ENCODE measurements at places on chromosomes 3 and 15. TPM values are rescaled to one million over a fixed set of nuclear protein-coding genes. Genes with fewer than 3 reads are reported as not detected.

DNA sequence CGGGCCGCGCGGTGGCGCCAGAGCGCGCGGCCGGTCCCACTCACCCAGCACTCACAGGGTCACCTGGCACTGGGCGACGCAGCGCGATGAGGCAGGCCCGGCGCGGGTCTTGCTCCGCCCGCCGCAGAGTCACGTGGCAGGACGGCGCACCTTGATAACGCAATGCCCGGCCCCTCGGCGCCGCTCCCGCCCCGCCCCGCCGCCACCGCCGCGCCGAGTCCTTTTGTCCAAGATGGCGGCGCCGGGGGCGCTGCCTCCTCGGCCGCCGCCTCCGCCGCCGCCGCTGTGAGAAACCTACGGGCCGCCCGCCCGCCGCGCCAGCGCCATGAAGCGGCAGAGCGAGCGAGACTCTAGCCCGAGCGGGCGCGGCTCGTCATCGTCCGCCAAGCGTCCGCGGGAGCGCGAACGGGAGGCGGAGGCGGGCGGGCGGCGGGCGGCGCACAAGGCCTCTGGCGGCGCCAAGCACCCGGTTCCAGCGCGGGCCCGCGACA lies at the start of gene RBM15B:
RBM15B (plus strand) TSS at position 211 of the 491 bp plus-strand sequence; CDS start at position 326, 115 bp downstream.
- DNase-seq, result peak; percentile 95

Gene WNT5A
- 2.9 TPM for total RNA-seq

DNA sequence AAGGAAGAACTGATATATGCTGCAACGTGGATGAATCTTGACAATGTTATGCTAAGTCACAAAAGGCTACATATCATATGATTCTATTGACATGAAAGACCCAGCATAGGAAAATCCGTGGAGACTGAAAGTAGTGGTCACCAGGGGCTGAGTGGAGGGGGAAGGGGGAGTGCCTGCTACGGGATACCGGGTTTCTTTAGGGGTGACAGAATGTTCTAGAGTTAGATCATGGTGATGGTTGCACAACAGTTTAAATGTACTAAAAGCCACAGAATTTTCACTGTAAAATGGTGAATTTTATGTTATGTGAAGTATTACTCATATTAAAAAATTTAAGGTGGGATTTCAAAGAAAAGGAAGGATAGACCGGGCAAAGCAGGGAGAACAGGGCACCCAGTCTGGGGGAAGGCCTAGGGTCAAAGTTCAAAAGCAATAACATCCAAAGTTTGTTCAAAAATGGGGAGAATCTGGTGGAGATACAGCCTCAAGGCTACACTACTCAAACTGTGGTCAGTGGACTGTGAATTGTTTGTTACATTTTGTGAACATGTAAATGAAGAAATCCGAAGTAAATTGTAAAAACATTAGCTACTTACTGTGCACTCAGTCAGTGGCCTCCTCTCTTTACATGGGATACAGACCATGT lies 74.2 kb upstream of the FNDC3B start:
- DNase-seq, result no peak

GRCh38 chr3:16374047-16374934 lies 109.3 kb downstream of the OXNAD1 start:
- DNase-seq, result peak; percentile 37

- no peak for DNase-seq
Measured at GRCh38 chr15:51647128-51647562, 24.6 kb upstream of the DMXL2 start.

Gene TMC3
- under 0.01 TPM for total RNA-seq

DNA sequence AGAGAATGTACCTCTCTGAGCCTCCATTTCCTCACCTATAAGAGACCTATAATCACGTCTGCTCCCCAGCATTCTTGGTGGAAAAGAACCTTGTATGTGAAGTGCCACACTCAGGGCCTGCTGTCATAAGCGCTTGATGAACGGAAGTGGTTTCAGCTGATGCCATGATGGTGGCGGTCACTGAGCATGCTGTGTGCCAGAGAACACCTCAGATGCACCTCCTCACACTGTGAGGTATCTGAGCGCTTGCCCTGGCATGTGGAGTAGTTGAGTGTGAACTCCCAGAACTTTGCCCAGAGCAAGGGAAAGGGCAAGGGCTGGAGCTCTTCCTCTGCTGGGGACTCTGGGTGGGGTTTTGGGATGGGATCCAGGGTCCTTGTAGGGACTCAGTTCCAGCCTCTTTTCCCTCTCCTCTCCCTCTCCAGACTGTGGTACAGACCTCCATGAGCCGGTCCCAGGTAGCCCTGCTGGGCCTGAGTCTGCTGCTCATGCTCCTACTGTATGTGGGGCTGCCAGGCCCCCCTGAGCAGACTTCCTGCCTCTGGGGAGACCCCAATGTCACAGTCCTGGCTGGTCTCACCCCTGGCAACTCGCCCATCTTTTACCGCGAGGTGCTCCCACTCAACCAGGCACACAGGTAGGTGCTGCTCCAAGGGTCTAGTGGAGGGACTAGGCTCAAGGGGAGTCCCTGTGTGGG lies 2.7 kb downstream of the ABHD14A start:
- no peak for DNase-seq

GRCh38 chr3:190642016-190642415 lies 128.1 kb downstream of the IL1RAP start:
- DNase-seq, result no peak

Gene GCNT3
- 1.1 TPM for total RNA-seq

Gene RASGRF1
- 0.47 TPM for total RNA-seq

GRCh38 chr3:192887047-192887446 lies 30.6 kb downstream of the MB21D2 start:
- no peak for DNase-seq

Gene VIPR1
- 1.8 TPM for total RNA-seq

Gene AMIGO3
- total RNA-seq, result 0.19 TPM

GRCh38 chr15:40856746-40857145 lies 12.9 kb downstream of the SPINT1 start:
- no peak for DNase-seq

Gene ALDH1A3
- 1.0 TPM for total RNA-seq

Data from thymus (tissue), 14 donors.